Osteocyte (in vitro differentiated cells): ENCODE measurements at places on chromosomes 16 and 17. TPM values are rescaled to one million over a fixed set of nuclear protein-coding genes. Genes with fewer than 3 reads are reported as not detected.

GRCh38 chr17:49440581-49440980 lies 25.9 kb upstream of the PHB1 start:
- DNase-seq: no peak

GRCh38 chr17:494601-495265 lies 142.1 kb upstream of the RPH3AL start:
- no peak for DNase-seq

DNA sequence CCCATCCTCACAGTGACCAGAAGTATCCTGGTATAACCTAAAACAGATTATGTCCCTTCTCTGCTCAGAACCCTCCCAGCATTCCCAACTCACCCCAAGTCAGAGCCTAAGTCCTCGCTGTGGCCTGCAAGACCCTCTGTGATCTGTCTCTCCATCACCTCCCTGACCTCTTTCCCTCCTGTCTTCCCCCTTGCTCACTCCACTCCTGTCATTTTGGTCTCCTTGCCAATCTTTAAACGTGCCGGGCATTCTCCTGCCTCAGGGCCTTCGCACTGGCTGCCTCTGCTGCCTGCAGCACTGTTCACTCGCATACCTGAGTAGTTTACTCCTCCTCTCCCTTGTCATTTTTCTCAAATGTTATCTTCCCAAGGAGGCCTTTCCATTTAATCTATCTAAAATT lies 97.7 kb downstream of the GSG1L start:
- DNase-seq: peak; percentile 66

DNA sequence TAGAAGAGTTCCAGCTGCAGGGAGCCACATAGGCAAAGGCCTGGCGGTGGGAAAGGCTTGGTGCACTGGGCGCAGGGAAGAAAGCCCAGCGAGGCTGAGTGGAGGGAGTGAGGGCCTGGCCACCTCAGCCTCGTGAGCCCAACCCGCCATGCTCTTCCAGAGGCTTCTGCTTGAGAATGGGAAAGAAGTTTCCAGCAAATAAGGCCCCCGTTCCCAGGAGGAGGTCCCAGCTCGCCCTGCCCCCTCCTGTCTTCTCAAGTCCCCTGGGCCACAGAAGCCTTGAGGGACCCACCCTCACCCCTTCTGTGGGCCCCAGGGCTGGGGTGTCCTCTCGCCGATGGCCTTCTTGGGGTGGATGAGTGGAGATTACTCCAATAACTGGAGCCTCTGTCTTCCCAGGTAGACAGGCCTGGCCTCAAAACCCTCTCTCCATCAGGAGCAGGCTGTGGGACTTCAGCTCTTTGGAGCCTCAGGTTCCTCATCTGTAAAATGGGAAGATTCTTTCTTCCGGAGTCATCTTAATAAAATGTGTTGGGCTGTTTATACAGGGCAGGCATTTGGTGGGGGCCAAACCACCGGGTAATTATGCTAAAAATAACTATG lies 933 bp upstream of the SNN start:
- DNase-seq: no peak

DNA sequence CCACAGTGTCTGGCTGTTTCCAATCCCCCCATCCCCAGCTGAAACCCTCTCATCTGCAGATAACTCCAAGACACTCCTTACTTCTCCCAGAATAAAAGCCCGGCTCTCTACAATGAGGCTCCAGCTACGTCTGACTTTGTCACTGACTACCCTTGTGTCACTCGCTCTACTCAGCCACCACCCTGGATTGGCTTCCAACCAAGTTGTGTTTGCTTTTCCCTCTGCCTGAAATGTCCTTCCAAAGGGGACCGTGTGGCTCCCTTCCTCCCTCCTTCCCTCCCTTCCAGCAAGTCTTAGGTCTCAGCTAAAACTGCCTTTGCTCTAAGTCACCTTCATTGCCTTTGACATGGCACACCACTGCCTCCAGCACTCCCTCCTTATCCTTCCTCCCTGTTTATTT lies 42.8 kb downstream of the CDH1 start:
- no peak for DNase-seq

GRCh38 chr16:78065319-78065718 lies 34.1 kb upstream of the WWOX start:
- DNase-seq: no peak

GRCh38 chr16:49588026-49588425 lies 214.4 kb downstream of the C16orf78 start:
- peak; percentile 57 for DNase-seq

DNA sequence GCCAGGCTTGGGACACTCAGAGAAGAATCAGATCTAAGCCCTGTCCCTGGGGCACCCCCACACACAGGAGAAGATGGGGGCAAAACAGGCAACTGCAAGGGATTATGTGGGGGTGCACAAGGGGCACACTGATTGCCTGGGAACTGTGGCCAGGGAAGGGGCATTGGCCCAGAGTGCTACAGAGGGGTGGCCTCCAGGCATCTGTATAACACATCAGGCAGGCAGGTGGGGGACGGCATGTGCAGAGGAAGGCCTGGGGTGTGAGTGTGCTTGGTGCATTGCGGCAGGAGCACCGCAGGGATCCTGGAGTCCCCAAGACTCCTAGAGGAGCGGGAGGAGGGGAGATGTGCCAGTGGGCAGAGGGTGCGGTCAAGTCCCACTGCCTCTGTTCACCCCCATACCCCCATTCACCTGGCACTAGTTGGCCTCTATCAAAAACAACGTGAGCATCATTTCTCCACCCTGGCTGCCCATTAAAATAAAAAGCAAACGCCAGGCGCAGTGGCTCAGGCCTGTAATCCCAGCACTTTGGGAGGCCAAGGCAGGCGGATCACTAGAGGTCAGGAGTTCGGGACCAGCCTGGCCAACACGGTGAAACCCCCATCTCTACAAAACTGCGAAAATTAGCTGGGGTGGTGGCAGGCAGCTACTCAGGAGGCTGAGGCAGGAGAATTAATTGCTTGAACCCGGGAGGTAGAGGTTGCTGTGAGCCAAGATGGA lies 41.5 kb downstream of the C16orf82 start:
- peak; percentile 75 for DNase-seq

DNA sequence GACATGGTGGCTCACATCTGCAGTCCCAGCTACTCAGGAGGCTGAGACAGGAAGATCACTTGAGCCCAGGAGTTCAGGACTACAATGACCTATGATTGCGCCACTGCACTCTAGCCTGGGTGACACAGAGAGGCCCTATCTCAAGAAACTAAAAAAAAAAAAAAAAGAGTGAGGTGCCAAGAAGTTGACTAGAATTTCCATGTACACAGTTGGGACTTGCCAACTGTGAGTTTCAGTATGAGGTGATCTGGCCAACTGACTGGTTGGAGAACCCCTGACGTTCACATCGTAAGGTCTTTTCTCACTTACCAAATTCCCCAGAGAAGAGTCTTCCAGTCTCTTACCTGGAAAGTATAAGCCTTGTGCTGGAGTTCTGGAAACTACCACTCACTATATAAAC lies 3.1 kb upstream of the MED11 start:
- DNase-seq: no peak

- DNase-seq: no peak
Measured at GRCh38 chr17:19421219-19421618, 10.2 kb downstream of the RNF112 start.

GRCh38 chr17:29124135-29124924 lies 55.9 kb downstream of the MYO18A start:
- DNase-seq: no peak

GRCh38 chr17:30992551-30992950 lies 21.7 kb downstream of the RNF135 start:
- DNase-seq: no peak

DNA sequence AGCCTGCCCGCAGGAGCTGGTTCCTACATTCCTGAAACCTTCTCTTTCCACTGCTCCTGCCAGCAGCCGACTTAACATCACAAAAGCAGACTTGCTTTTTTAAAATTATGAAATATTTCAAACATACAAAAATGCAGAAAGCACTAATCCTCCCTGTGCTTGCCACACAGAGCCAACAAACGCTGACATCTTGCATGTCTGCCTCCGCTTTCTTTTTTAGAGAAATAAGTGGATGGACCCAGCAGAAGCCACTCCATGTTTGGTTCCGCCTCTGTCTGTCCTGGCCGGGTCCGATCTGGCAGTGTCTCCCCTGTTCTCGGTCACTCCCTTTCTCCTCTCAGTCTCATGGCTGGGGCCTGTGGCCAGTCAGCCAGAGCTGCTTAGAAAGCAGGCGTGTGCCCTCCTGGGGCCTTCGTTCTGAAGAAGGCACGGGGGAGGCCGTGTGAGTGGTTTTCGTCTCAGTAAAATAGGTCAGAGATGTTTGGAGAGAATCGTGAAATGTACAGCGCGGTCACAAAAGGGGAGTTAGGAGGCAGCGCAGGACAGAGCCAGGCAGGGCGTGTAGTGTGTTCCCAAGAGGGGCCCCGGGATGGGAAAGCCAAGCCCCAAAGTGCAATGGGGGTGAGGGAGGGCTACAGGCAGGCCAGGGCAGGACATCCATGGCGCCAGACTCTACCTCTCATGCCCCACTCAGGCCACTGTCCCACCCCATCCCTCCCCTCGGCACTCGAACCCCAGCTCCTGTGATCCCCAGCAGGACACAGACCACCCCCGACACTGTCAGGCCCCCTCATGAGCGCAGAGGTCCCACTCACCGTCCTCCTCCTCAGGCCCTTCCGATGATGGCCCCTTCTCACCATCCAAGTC lies 23.2 kb downstream of the MXRA7 start:
- DNase-seq: no peak

DNA sequence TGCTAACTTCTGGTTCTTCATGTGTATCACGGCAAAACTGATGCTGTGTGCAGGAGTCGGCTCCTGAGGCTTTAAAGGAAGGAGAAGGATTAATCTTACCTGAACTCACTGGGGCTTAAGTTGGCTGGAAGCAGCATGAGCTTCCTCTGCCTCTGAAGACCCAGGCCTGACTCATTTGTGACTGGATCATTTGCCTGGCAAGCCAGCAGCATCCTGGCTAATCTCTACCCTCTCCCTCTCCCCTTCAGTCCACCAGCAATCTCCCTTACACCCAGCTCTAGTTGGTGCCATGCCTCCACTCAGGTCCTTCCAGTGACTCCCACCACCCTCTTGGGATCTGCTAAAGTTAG lies 150.3 kb downstream of the IRX3 start:
- DNase-seq: no peak

DNA sequence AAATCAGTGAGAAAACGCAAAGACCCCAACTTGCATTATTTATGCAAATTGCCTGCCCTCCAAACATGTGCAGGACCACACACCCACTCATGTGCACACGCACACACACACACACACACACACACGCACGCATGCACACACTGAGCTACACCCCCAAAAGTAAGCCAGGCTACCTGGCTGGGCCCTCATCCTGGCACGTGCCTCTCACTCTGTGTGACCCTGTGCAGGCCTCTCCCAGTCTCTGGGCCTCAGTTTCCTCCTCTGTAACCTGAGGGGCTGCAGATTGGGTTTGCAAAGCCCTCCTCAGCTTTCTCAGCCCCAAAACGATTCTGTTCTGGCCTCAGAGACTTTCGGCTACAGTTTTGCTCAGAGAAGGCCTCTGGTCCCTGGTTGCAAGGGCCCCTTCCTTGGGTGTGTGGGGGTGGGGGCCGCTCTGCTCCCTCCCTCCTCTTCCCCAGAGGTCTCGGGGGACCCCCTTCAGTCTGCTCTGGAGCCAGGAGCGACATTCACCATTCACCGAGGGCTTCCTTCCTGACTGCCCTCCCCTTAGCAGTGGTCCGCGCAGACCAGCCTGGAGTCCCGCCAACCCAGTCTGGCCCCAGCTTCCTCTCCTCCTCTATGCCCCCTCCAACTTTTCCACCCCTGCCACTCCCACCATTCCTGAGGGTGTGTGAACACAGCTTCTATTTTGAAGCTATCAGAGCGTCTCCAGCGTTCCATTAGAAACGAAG lies 5.4 kb upstream of the PIK3R6 start:
- DNase-seq: no peak

DNA sequence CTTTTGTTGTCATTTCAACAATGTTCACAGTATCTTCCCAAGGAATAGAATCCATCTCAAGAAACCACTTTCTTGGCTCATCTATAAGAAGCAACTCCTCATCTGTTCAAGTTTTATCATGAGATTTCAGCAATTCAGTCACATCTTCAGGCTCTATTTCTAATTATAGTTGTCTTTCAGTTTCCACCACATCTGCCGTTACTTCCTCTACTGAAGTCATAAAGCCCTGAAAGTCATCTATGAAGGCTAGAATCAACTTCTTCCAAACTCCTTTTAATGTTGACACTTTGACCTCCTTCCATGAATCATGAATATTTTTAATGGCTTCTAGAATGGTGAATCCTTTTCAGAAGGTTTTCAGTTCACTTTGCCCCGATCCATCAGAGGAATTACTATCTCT lies 102.1 kb downstream of the CDH13 start:
- no peak for DNase-seq

GRCh38 chr16:80580109-80580832 lies 39.5 kb downstream of the DYNLRB2 start:
- DNase-seq: no peak

The FBXO39 gene
- not detected in 2 replicates for total RNA-seq

The HEATR3 gene
- total RNA-seq: 19.4 and 20.3 TPM in 2 replicates

The DNAH9 gene
- not detected in 2 replicates for total RNA-seq

The OR3A3 gene
- not detected in 2 replicates for total RNA-seq

The CCL5 gene
- total RNA-seq: not detected in 2 replicates

The DOC2A gene
- total RNA-seq: 1.3 TPM in 2 replicates

The CA7 gene
- not detected in 2 replicates for total RNA-seq

The CFAP97D1 gene
- total RNA-seq: not detected in 2 replicates

The STX1B gene
- 1.8 and 4.5 TPM in 2 replicates for total RNA-seq

The ST6GALNAC1 gene
- not detected in 2 replicates for total RNA-seq

The RRAD gene
- total RNA-seq: 0.26 and 0.89 TPM in 2 replicates

The PPL gene
- total RNA-seq: 9.7 and 10.3 TPM in 2 replicates

The EMC8 gene
- 34.3 and 35.5 TPM in 2 replicates for total RNA-seq

The SLC9A5 gene
- 4.2 and 4.4 TPM in 2 replicates for total RNA-seq

The PRAC1 gene
- total RNA-seq: not detected in 2 replicates

The LGALS9B gene
- not detected in 2 replicates for total RNA-seq
